Stimulated activated CD8-positive, alpha-beta memory T cell treated with anti-CD3 and anti-CD28 coated beads, Interleukin-4, amount 100 ng/mL, for 24 hours (primary cell): ENCODE measurements at places on chromosomes 16 and 17.
A peak's percentile ranks its signal among the peaks of the same experiment; 100 is the strongest.

DNA sequence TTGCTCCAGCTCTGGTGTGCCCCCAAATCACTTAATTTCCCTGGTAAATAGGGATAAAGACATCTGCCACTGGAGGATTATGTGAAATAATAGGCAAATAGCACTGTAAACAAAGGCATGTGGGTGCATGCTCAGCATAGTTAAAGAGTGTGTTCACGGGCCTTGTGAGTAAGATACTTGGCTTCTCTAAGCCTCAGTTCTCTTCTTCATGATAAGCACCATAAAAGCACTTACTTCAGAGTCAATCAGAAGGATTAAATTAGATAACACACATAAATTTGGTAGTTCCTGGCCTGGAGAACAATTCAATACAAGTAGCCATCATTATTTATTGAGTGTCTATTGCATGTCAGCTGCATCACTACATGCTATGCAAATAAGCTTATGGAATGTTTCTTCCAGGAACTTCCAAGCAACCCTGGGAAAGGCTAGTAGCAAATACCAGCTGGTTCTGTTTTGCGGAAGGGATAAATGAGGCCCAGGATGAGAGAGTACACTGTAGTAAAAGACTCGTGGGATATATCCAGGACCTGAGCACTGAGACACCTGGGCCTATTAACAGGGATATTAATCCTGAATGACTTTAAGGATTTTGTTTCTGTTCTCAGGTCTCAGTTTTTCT, 14.5 kb downstream of the CCL11 start:
- no peak for DNase-seq

- DNase-seq, result no peak
Measured at GRCh38 chr17:72967977-72968585, 124.4 kb downstream of the SLC39A11 start.

DNA sequence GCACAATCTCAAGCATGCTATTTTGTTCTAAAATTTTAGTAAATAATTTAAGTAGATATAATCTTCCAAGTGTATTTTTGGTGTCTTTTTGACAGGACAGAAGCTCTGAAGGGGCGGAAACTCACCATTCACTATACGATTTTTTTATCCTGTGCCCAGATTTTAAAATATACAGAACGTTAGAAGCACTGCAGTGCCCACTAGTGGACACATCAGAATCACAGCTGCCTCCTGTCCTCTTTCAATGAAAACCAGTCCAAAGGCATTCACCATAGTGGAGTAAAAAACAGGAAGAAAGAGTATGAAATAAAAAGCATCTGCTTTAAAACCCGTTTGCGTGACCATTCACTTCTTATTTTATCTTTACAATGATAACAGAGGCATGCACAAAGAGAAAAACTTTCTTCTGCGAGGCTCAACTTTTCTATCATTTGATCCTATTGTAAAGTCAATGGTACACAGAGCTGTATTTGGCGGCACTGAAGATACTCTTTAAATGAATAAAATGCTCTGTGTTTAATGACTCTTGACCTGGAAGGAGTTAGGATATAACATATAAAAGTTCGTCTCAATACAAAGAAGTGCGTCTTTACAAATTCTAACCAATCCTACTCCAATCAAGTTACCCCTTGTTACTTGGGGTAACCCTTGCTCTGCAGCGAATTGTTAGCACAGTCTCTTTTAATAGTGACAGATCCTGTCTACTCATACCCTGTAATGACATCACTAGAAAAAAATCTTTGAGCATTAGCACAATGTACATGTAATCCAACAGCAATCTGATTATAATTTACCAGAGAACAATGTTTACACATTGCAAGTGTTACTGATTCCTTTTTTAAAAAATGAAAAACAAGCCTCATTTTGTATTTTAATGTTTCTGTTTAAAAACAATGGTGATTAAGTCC, 339.8 kb upstream of the PSMD7 start:
- peak; percentile 6 for DNase-seq

- no peak for DNase-seq
Measured at GRCh38 chr17:7825206-7825990, 8.6 kb upstream of the KDM6B start.

- no peak for DNase-seq
Measured at GRCh38 chr17:17078832-17079231, 36.6 kb downstream of the MPRIP start.

- DNase-seq, result peak; percentile 20
Measured at GRCh38 chr16:14529010-14529669, 100.9 kb downstream of the PARN start.

GRCh38 chr17:78234261-78234865, 2.9 kb downstream of the TMEM235 start:
- no peak for DNase-seq

DNA sequence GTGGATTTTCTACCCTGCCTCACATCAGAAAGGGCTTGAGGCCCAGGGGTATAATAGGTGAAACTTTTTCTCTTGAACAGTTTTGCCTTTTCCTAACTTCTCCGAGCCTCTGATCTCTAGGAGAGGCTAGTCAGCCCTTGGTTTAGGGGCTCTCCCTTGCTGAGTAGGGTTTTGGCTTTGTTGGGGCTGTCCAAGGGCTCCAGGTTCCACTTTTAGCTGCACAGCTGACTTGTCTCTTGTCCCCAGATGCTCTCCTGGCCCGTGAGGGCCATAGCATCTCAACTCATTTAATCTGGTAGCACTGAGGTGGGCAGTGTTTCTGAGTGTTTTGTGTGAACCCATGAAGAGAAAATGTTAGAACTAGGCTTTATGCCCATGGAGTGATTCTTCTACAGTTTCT, 103.9 kb downstream of the MSI2 start:
- DNase-seq, result no peak

- DNase-seq, result no peak
Measured at GRCh38 chr16:67661101-67661761, 471 bp downstream of the PARD6A start.

GRCh38 chr16:50408001-50408561, 39.3 kb upstream of the BRD7 start:
- no peak for DNase-seq

DNA sequence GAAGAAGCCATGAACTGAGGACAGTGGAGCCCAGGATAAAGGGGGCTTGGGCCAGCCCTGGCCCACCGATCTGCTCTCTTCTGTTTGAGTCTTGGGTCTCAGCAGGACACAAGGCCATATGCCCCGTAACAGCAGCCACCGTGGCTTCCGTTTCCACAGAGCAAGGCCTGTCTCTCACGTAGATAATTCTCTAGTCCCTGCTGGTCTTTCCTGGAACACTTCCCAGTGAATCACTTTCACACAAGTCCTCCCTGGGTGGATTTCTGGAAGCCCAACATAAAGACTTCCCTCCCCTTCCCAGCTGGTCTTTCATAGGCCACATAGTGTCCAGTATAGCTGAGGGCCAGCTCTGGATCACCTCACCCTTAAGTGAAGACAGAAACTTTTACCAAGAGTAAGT, 19.9 kb upstream of the C16orf78 start:
- no peak for DNase-seq

- DNase-seq, result peak; percentile 34
Measured at GRCh38 chr16:1772362-1772907, at the start of gene EME2. EME2 (plus strand) TSS chr16:1772810; CDS start chr16:1773228, 418 bp downstream.

- no peak for DNase-seq
Measured at GRCh38 chr17:73205459-73205961, 12.7 kb downstream of the COG1 start.

DNA sequence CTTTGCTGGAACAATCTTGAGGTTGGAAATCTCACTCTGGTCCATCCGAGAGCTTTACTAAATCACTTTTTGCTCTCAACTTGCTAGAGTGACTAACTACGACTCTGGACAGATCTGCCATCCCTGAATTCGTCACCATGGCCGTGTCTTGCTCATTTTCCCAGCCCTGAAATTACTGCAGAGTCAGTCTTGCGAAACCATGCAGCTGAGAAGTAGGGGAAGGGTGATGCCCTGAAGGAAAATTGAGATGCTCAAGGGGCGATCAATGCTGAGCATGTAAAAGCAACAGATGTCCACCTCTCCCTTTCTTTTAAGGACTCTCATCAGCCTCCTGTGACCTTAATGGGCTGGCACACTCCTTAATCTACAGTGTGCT, 18.8 kb downstream of the PCTP start:
- no peak for DNase-seq

DNA sequence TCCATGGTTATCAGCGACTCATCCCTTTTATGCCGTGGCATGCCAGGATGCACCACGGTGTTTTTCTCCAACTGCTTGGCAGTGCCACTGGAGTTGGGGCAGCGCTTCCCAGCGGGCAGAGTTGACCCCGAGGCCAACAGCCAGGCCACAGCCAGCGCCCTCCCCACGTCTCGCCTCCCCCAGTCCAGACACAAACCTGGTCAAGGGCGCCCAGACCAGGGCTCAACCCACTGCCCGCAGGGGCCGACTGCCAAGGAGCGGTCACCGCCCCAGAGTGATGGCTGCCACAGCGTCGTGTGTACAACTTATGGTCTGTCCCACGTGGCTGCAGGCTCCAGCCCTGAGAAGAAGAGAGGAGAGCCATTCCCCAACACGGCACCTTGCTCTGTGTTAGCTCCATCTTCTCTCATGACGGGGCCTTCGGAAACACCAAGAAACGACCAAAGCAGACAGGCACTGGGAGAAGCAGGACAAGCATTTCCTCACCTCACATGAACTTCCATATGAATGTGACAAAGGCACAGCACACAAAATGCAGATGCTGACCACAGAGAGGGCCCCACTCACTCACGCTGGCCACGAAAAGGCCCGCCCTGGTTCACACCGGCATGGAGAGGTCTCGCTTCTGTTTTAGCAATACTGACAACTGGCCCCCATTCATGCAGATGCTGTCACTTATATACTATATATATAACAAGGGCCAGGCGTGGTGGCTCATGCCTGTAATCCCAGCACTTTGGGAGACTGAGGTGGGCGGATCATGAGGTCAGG, 27.0 kb downstream of the AXIN1 start:
- no peak for DNase-seq

GRCh38 chr17:8186787-8187516, 3.0 kb downstream of the BORCS6 start:
- peak; percentile 87 for DNase-seq

DNA sequence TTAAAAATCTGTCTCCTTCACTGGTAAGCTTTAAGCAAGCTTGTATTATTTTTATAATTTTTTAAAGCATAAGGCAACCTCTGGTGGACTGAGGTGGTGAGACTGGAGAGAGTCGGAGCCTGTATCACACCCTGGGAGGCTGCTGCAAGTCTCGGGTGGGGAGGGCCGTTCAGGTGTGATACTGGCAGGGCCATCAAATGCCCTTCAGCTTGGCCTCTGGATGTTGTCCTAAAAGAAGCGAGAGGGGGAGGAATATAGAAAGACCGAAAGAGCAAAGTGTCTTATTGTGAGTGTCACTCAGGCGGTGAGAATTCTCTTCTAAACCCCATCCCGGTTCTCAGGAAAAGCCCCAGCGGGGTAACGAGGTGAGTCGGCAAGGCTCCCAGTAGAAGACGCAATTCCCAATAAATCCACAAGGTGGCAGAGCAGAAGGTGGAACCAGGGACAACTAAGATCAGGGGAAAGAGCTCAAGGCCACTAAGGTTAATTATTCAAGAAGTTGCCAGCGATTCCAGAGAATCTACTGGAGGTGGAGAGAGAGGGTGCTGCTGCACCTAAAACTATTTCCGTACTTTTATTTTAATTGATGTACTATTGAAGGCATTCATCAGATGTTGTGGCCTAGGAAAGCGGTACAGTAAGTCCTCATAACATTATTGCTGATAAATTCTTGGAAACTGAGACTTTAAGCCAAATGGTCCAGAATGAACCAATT, 14.1 kb downstream of the C17orf67 start:
- peak; percentile 56 for DNase-seq

DNA sequence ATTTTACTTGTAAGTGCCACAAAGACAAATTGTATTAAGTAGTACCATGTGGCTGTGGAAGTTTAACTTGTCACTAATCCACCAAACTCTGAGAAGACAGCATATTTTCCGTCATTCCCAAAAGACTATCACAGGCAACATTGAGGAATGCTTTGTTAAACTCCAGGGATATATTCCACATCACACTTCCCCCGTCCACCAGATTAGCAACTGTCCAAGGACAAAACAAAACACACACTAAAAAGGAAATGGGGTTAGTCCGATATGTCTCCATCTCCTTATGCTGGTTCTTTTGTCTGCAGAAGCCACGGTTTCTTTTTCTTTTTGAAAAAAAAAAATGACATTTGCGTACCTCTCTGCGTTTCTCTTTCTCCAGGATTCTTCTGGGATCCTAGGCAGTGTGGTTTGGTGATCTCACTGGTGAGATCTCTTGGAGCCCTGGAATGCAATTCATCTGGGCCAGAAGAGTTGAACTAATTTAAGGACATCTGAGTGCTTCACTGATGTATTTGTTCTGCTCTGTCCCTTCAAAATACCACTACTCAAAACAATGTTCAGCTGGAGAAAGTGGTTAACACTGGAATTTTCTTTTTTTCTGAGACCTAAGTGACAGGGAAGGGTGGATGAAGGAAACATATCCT, 40.6 kb downstream of the PRKCB start:
- no peak for DNase-seq

GRCh38 chr16:19582050-19582831, 26.7 kb downstream of the VPS35L start:
- DNase-seq, result no peak

DNA sequence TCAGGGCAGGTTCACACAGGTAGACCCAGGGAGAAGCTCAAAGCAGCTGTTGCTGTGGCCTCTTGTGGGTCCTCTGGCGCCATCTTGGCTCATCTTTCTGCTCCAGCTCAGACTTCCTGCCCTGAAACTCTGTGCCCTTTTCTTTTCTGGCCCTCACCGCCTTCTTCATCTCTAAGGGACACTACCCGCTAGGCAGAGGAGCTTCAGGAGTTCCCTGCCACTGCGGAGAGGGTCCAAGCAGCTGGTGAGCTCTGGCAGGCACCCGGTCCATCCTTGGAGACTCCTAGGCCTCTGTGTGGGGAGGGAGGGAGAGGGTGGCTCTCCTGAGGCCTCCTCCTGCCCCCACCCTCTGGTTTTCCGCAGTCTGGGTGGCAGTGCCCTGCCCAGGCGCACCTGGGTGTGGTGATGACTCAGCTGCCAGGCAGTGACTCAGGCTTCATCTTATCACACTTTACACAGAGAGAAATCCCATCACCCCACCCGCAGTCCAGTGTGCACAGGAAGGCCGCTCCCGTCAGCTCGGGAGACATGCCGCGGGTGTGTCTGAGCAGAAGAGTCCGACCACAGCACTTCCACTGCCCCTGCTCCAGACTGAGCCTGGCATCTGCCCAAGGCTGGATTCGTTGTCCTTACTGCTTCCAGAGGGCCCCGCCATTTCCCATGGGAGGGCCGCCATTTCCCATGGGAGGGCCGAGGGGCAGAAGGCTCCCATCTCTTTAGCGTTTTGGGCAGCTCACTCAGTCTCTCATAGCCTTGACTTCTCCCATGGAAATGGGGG, 7.3 kb downstream of the NT5C start:
- peak; percentile 41 for DNase-seq

GRCh38 chr17:72952220-72952619, 140.3 kb downstream of the SLC39A11 start:
- no peak for DNase-seq
